ENCODE measurements at places on chromosomes 3 and 15.

DNA sequence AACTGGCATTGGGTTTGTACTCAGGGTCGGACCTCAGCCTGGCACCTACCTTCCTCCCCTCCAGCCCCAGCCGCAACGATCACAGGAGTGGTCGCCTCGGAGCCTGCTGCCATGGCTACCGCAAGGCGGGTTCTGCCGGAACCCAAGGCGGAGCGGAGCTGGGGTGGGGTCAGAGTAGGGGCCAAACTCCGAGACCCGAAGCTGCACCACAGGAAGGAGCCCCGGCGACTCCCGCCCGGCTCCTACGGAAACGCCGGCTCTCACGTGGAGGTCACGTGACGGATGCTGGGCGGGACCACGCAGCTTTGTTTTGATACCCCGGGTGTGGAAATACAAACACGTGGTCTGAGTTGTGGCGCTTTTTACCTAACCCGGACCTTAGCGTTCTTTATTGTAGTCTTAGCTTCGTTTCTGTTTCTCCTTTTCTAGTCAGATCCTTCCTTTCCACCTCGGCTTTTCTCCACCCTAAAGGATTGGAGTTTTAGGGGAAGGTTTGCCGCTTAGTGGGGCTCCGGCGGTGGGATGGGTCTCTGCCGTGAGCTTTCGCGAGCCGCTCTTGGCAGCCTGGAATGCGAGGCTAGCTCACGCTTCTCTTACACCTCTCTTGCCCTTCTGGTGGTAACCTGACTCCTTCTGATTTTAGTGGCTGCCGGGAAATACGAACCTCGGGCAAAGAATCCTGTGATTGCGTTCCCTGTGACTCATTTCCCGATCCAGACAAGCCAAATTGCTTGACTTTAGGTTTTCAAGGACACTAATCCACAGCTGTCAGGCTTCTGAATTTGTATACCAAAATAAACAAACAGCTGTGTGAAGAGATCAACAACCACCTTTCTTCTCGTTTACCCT is at the start of gene HSPBAP1:
HSPBAP1 (minus strand) TSS at position 264 of the 849 bp plus-strand sequence; CDS start at position 113, 151 bp downstream.
- DNase-seq: peak; percentile 83

GRCh38 chr3:64417816-64418215 is 192.6 kb upstream of the PRICKLE2 start:
- DNase-seq: no peak

DNA sequence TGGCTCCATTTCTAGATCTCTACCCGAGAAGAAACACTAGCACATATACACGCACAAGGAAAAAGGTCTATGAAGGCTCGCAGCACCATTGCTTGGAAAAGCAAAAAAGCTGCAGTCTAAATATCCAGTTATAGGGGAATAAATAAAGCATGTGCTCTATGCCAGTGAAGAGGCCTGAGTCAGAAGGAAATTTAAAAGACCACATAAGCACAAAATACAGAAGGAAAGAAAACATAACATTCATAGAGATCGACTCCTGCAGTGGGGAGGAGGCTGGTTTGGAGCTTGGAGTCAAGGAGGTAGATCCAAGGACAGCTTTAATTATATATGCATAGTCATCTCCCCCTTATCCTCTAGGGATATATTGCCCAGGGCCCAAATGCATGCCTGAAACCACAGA is 114.4 kb downstream of the PDZRN3 start:
- DNase-seq: no peak

DNA sequence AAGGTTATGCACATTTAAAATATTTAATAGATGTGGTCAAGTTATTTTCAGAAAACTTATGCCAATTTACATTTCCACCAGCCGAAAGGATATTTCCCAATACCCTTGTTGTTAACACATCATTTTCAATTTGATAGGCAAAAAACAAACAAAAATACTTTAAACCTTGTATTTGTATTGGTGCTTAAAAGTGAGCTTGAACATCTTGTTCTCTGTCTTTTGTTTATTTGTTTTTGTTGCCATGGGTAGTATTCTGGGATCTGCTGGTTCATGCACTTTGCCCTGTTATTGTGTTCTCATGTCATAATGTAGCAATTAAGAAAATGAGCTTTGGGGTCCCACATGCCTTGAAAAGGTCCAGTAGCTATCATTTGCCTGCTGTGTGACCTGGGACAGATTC is 191.4 kb downstream of the LRTM1 start:
- no peak for DNase-seq

GRCh38 chr15:57692709-57693108 is 13.8 kb upstream of the POLR2M start:
- DNase-seq: no peak

DNA sequence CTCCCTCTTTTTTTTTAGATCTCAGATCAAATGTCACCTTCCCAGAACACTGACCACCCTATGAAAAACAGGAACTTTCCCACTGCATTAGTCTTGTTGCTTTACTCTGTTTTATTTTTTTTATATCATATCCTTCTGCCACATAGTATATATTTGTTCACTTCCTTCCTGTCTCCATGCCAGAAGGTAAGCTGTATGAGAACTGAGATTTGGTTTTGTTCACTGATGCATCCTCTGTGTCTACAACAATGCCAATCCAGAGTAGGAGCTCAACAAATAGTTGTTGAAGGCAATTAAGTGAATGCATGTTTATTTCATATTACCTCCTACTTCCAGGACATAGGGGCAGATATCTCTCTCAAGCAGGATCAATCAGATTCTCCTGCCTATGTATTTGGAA is 114.4 kb downstream of the TPRG1 start:
- no peak for DNase-seq

GRCh38 chr3:61030469-61031035 is 220.7 kb downstream of the FHIT start:
- peak; percentile 5 for DNase-seq

DNA sequence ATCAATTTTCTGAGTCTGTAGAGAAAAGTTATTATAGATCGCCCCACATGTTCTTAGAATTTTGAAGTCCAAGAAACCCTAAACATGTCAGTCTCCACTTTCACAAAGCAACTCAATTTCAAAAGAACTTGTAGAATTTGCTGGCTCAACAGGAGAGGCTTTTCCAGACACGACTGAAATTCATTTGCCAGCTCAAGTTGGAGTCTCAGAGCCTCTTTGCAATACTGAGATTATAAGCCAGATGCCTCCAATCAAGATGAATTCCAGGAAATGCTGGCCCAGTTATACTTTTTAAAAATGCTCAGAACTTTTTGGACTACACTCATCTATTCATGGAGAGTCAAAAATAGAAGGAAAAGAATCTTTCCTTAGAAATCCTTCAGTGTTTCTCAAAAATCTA is 56.9 kb upstream of the NLGN1 start:
- DNase-seq: no peak

DNA sequence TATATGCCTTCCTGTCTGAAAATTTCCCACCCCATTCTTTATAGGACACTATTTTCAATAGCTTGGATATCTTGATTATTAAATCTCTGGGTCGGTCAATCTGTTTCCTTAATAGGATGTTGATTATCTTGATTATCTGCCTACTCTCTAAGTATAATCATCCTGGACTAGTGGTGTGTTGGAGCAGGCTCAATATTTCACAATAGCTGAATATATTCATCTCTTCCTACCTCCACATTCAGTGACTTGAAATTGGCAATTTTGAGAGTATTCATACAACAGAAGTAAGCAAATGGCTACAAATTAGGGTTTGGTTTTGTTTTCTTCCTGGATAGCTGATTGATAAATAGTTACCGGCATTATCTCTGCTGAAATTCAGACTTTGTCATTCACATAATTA is 1162.6 kb downstream of the ROBO1 start:
- no peak for DNase-seq

- DNase-seq: no peak
These were observed 45.8 kb downstream of the PARP15 start for GRCh38 chr3:122623031-122623829.

DNA sequence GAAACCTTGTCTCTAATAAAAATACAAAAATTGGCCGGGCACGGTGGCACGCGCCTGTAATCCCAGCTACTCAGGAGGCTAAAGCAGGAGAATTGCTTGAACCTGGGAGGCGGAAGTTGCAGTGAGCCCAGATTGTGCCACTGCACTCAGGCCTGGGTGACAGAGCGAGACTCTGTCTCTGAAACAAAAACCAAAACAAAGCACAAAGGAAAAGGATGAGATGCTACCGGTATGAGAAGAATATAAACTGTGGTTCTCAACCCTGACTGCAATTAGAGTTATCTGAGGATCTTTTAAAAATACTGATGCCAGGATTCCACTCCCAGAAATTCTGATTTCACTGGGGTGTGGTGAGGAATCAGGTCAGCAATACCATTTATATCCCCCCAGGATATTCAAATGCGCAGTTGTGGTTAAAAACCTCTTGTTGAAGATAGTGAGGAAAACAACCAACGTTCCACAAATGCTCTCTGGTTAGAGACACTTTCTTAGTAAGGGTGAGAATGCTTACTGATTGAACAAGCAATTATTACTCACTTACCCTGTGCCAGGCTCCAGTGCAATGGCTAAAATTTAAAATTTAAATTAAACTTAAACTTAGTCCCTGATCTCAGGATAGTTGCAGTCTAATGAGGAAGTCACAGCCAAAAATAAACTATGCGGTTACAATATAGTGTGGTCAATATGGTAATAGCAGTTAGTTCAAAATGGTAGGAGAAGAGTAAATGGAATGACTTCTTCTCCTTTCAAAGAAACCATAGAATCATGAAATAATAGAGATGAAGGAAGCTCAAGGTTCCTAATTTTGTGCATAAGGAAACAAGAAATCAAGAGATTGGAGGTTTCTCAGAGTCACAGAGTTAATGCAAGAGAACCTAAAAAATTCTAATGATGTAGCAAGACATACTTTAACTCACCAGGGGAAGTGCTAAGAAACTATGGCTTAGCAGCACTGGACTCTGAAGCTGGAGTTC is 109.5 kb downstream of the SSR3 start:
- no peak for DNase-seq

DNA sequence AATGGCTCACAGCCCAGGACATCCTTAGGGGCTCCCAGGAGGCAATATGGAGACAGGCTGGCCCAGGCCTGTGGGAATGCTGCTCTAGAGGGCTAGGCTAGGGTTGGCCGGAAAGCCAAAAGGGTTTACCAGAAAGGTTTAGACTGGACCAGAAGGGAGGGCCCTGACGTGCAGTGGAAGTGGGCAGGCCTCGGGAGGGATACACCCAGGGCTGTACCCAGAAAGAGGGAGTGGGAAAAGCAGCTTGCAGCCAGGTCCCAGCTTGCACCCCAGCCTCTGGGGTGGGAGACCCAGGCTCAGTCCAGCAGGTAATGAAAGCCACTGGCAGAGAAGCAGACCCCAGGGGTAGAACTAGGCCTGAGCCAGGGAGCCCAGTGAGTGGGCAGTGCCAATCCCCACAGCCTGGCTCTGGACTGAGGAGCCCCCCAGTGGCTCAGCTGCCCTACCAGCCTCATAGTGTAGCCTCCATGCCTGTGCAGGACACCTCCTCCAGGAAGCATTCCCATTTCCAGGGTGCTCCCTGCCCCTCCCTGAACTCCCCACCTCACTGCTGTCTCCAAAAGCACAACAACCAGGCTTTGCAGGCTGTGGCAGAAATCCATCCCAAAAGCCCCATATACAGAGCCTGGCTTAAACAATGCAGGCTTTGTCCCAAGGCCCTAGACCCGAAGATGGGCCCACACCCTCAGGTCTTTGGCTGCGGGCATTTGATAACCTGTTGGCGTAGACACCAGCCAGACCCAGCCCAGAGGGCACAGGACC is 3.5 kb downstream of the GORASP1 start:
- DNase-seq: no peak

- no peak for DNase-seq
These were observed 9.7 kb upstream of the MEIS2 start for GRCh38 chr15:37109872-37110572.

DNA sequence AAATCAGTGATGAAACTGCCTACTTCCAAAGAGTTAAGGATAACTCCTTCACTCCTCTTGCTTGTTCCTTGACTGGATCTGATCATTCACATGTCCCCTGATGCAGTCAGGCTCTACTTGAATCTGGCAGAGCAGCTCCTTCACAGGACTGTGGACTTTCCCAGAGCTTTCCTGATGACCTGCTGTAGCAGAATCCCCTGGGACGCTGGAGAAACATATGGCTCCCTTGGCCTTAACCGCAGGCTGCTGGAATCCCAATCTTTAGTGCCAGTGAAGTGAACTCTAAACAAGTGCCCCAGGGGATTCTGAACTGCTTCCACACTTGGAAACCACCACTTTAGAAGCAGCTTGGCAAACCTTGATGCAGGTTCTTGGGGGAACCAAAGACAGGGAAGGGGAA is 217.8 kb downstream of the CHST2 start:
- no peak for DNase-seq

DNA sequence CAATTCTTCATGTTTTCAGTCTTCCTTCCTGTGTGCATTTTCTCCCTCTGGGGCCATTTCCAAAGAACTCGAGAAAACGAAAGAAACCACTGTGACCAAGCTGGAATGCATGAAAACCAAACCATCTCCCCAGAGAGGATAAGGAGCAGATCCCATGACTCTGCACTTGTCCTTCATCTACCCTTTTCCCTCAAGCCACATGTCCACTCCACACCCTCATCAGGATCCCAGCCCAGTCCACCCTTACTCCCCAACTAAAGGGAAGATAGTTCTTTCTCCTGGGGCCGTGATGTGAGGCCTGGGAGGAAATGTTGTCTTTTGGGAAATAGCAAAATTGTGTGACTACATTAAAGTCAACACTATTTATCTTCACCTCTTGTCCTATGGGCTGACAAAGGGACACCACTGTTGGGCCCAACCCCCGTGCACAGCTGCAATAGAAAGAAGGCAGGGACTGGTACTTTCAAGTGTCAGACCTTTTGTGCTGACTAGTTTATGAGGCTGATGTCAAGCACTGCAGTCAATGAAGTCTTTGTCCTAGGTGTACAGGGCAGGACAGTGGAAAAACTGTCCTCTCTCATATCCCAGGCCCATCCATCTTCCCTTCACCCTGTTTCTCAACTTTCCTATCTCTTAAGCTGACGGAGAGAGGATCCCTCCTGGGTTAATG is 487.1 kb upstream of the NR2F2 start:
- no peak for DNase-seq

DNA sequence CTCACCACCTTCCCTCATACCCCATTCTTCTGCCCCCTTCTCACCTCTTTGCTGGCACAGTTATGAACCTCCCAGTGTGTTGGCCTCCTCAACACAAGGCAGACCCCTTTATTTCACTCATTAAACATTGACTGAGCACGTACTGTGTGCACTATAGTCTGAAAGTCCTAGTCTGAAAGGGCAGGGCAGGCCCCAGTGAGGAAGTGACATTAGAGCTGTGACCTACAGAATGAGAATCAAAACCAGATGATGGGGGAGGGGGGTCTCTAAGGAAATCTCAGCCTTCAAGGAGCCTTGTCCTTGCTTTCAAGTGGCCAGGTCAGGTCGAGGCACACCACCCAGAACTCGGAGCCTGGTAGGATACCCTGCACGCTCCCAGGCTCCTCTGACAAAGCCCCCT is 3.5 kb downstream of the SLC28A1 start:
- DNase-seq: no peak

GRCh38 chr3:19903649-19904048 is 30.4 kb downstream of the EFHB start:
- no peak for DNase-seq

DNA sequence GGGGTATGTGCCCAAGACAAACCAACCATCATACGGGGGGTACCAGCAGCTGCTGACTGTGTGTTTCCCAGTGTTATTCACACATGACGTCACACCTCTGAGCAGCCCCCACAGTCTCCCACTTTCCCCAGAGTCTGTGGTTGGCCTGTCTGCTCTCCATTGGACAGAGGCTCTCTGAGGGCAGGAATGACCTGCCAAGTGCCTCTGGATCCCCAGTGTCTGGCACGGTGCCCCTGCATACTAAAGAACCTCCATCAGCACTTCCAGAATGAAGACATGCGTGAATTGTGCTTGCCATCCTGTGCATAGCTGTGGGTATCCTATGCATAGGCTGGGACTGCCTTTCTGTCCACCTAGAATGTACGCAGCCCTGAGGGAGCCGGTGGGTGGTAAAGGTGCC is 3.5 kb upstream of the CCDC9B start:
- DNase-seq: no peak

GRCh38 chr3:172904711-172905373 is 154.3 kb downstream of the ECT2 start:
- no peak for DNase-seq
